NCI-H1436 (cell line): ENCODE measurements at places on chromosomes 7 and 10.

DNA sequence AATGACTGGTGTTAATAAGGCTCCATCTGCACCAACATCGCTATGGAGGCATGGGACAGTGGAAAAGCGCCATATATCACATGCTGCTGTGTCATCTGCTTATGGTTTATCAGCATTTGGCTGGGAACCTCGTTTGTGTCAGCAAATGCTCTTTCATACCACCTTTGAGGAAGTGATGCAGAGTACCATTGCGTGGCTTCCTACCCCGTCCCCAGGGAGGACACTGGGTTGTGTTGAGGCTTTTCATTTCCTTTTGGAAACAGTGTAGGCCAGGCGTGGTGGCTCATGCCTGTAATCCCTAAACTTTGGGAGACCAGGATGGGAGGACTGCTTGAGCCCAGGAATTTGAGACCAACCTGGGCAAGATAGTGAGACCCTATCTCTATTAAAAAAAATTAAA lies 6.8 kb downstream of the TACR2 start:
- no peak for DNase-seq

DNA sequence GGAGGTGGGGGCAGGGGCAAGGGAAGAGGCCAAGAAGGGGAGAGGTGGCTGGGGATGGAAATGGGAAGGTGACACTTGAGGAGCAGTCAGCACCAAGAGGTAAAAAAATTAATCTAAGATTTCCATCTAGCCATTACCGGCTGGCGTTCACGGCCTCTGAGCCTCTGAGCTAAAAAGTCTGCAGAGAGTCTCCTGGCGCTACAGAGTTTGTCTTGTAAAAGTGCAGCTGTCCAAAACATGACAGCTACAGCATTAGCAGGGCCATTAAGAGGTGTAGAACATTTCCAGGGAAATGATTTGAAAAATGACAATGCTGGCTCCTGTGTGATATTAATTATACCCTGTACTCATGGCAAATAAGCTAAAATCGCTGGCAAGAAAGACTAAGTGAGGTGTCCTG lies 167.6 kb downstream of the LRMDA start:
- no peak for DNase-seq

DNA sequence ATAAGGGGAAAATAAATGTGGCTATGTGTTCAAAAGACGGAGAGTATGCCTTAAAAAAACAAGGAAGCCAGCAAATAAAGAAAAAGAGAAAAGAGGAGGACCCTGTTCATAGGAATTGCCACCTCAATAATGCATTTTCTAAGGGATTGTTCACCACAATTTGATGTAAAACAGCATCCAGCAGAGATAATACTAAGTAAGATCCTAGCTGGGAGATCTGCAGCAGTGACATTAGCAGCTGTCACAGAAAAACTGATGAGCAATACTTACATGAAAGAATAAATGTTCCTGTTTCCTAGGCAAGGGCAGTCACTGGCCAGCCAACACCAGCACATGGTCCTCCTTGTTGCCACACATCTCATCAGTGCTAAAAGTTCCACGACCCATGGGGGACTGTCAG lies 391.5 kb downstream of the SORCS1 start:
- no peak for DNase-seq

- no peak for DNase-seq
These were observed 3.6 kb upstream of the TBX20 start for GRCh38 chr7:35257251-35258124.

GRCh38 chr10:122112625-122113160 lies 123.7 kb downstream of the TACC2 start:
- no peak for DNase-seq

DNA sequence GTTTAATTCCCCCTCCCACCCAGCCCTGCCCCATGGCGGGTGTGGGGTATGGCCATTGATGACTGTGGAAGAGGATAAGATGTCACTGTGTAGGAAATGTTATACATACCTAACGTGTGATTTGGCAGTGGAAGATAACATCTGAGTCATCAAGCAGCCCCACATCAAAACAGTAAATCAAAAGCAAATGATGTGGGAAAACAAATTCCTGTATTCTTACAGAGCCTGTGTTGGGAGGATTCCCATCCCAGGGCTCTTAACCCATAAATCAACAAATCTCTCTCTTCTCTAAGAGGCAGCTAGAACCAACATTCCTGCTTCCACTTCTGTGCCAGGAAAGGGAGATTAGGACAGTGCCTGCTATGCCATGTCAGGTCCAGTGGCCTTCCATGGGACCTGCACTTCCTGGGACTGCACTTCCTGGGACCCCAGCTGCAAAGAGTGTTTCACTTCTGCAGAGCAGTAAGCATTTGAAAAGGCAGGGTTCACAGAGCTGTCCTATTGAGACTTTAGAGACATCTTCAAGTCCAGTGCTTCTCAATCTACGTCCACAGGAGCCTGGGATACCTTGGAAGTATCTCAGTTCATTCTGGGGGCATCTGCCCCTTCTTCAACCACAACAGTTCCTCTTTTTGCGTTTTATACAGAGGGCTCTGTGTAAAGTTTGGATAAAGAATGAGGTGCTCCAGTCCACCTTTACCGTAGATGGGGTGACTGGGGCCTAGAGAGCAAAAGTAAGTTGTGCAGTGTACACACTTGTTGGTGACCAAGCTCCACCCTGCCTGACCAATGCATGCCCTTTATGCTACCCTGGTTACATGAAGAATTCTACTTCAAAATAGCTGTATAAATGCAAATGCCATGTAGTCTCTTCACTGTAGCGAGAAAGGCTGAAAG lies 45.7 kb downstream of the ATXN7L1 start:
- no peak for DNase-seq

DNA sequence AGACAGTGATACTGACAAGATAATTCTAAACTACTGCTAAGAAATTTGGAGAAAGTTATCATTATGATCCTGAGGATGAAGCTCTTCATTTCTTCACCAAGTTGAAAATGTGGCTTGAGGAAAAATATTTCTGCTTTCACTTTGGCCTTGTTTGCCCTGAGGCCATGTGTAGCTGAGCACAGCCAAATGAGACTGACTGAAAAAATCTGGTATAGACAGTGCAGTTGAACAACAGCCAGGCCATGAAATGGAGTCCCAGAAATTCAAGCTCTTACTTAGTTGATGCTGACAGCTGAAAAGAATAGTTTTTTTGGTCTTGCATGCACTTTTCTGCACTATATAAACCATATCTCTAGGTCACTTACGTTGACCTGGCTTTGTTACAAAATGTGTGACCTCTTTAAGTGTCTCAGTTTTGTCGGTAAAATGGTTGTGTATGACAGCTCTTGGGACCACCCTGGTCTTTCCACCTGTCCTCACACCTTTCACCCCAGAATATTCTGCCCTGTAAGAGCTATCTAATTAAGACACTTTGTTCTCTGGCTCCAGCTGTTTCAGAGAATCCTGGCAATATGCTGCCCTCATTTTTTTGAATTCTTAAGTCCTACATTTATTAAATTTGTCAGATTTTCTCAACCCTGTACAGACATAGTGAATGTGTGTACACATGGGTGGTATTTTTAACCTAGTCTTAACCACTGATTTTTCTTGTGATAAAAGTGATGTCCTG lies 91.3 kb downstream of the CD36 start:
- DNase-seq: no peak

DNA sequence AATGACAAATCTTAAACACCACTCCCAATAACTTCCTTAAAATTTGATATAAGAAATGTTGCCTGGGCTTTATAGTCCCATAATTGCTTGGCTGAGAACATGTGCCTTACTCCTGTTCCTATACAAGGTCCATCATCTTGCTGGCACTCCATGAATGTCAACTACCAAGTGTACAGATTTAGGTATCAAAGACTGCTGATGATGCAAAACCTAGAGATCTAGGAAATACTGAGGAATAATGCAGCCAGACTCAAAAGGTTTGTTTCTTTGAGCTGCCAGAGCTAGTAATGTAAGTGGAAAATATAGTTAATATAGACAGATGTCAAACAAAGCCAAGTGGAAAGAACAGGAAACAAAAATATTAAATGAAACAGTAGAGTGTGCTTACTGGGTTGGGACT lies 121.1 kb downstream of the DYNC1I1 start:
- DNase-seq: no peak
